ENCODE measurements at places on chromosomes 7 and 10.

DNA sequence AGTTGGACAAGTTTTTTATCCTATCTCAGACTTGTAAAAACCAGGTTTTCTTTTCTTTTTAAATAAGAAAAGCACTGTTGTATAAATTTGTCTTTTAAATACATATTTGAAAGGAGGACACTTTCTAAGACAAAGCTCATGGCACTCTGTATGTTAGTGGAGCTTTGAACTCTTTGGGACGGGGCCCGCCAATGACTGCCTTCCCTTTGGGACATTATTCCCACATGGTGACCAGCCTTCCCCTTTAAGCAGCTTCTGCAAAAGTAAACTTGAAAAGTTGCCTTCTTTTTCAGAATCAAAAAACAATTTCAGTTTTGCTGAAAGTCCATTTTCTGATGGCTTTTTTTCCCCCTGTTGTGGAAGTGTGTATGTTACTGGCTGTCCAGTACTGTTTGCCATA lies 1.8 kb downstream of the CUX1 start:
- no peak for DNase-seq

- DNase-seq: no peak
These were observed 258.1 kb upstream of the C7orf33 start for GRCh38 chr7:148332191-148333186.

DNA sequence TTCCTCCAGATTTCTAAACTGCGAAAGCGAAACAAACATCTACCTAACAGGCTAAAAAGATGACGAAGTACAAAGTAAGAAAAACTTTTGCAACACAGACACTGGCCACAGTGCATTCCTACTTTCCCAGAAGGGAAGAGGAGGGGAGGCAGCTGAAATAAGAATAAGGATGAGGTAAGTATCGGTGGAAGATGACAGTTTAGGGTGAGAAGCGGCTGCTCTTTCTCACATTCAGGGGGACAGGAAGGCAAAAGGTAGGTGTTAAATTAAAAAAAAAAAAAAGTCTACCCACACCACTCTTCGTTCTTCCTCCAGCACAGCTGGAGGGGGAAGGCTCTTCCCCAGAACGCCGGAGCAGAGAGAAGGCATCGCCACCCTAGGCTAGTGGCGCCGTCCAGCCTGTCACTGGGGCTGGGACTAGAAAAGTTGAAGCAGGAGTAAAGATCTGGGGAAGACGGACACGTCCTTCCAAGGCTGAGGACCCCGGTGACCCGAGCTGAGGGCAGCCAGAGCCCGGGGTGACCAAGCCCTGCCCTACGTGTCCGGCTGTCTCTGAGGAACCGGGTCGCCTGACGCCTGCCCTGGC lies 846 bp downstream of the DNAJC1 start:
- peak; percentile 6 for DNase-seq

DNA sequence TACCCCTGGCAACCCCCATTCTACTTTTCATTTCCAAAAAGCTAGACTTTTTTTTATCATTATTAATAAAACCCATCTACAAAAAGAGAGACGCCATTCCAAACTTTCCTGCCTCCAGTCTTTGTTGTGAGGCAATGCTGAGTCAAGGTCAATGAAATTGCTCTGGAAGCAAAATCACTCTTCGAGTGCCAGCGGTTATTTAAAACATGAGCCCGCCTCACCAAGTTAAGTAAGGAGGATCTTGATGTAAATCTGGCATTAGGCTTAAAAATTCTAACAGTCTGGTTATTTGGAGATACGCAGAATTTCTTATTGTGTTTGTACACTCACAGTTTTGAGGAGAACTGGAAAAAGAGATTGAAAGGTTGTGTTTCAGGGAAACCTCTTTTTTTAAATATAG lies 1196.3 kb downstream of the TYW1 start:
- DNase-seq: no peak

DNA sequence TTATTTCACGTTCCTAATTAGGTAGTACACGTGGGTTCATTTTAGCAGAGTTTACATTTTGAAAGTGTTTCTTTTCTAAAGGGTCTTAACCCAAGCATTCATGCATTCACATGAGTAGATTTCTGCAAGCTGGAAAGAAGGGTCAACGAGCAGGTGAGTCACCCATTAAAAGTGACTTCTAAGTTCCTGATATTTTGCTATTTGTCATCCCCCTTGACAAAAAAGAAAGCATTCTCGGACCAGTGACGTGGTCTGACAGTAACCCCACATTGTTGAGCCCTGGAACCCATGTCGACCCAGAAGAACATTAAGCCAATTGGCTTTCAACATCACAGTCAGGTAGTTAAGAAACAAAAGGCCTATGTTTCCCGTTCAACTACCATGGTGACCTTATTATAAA lies 49.6 kb downstream of the ABCB5 start:
- DNase-seq: no peak

- DNase-seq: no peak
These were observed 15.5 kb downstream of the TWIST1 start for GRCh38 chr7:19101909-19102308.

Data from activated T-helper 1 cell treated with anti-CD3 and anti-CD28 coated beads, Interleukin-2, amount 50 U/mL, for 16 hours (primary cell).